HCEC 1CT (cell line): ENCODE measurements at places on chromosomes 4 and X.

DNA sequence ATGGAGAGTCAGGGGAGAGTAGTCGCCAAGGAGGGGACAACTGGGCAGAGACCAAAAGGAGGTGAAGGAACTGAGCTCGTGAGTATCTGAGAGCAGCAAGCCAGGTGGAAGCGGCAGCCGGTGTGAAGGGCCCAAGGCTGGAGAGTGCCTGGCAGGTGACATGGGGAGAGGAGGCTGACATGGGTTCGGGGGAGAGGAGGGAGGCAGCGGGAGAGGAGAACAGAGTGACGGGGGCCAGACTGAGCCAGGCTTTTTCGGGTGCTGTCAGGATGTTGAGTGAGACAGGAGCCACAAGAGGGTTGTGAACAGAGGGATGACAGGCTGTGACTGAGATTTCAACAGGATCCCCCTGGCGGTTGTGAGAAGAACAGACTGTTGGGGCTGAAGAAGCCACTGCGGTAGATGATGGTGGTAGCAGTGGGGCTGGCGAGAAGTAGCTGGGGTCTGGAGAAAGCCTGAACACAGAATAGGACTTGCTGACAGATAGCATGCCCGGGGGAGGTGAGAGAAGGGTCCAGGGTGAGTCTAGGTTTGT lies 5.7 kb downstream of the ELK1 start:
- peak; percentile 26 for DNase-seq

GRCh38 chr4:6154875-6155274 lies 45.5 kb downstream of the JAKMIP1 start:
- no peak for DNase-seq

- DNase-seq = no peak
These were observed 166.3 kb downstream of the GALNTL6 start for GRCh38 chr4:171979461-171979860.

GRCh38 chrX:16023790-16024734 lies 99.3 kb upstream of the GRPR start:
- peak; percentile 27 for DNase-seq

DNA sequence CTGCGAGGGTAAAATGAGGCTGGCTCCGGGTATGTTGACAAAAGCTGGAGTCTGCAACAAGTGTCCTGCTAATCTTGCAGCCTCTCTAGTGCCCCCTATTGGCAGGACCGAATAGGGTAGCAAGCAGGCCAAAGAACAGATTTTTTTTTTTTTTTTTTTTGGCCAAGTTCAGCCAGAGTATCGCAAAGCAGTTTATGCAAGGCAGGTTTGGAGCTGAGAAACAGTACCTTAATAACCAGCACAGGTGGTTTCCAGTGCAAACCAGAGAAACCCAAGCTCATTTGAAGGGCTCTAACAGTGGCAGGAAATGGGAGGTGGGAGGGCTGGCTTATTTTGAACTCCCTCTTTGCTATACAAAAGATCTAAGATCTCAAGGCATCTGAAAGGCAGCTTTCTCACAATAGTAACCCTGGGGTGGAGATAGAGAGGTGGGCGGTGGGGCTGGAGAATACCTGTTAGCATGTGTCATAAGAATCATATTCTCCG lies 38.2 kb upstream of the OCIAD2 start:
- DNase-seq = no peak

DNA sequence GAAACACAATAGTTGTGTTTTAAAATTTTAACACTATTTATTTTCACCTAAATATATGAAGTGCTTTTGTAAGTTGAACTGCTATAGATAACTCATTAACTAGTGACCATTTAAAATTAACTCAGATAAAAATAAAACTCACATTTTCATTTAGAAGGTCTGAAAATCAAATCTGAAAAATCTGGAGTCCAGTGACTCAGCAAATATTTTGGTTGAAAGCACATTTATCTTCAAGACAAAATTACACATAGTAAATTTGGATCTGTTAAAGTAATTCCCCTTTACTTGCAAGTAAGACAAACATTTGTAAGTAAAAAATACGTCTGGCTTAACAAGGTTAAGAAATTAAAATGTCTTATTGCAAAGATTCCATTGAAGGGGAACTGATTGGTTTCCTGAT lies 589.1 kb downstream of the TRIML1 start:
- DNase-seq = no peak

GRCh38 chrX:18674417-18674787 lies 2.5 kb upstream of the RS1 start:
- no peak for DNase-seq

- no peak for DNase-seq
These were observed 70.7 kb upstream of the NFKB1 start for GRCh38 chr4:102430461-102430910.

GRCh38 chr4:94457692-94458106 lies 6.0 kb downstream of the PDLIM5 start:
- no peak for DNase-seq

- DNase-seq = peak; percentile 56
These were observed 41.4 kb downstream of the SRPX2 start for GRCh38 chrX:100685284-100685996.
